ENCODE measurements at places on chromosomes 2 and 18.

GRCh38 chr2:207459990-207460757 is 69.6 kb upstream of the CREB1 start:
- no peak overlapping the region for H3K4me3 ChIP-seq
- H3K27ac ChIP-seq, result no peak overlapping the region
- no peaks in the 10 kb centered on the region for H3K27me3 ChIP-seq
- no peaks in the 10 kb centered on the region for H3K36me3 ChIP-seq
- H3K4me1 ChIP-seq, result no peaks in the 10 kb centered on the region
- DNase-seq, result no peak

GRCh38 chr2:102460467-102460866 is 12.6 kb upstream of the SLC9A4 start:
- no peak overlapping the region for H3K27ac ChIP-seq
- H3K27me3 ChIP-seq, result no peaks in the 10 kb centered on the region
- no peak overlapping the region for H3K4me3 ChIP-seq
- no peaks in the 10 kb centered on the region for H3K36me3 ChIP-seq
- no peaks in the 10 kb centered on the region for H3K4me1 ChIP-seq
- no peak for DNase-seq

DNA sequence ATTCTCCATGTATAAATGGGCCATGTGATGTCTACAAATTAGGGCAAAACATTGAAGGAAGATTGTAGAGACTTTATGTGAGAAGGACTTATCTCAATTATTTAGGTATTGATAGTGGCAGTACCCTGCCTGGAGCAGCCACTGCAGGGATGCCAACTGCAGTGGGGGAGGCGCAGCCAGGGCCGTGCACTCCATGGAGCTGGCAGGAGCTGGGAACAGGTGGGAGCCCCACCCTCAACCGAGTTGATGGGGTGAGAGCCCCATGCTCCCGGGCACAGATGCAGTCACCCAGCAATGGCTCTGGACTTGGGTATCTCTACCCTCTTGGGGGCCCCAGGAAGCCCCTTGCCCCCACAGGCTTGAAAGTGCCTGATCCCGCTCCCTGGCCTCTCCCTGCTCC is 564.3 kb downstream of the SLC4A3 start:
- no peak for DNase-seq
- no peaks in the 10 kb centered on the region for H3K4me1 ChIP-seq
- no peaks in the 10 kb centered on the region for H3K27me3 ChIP-seq
- H3K4me3 ChIP-seq, result no peak overlapping the region
- no peak overlapping the region for H3K27ac ChIP-seq
- no peaks in the 10 kb centered on the region for H3K36me3 ChIP-seq

DNA sequence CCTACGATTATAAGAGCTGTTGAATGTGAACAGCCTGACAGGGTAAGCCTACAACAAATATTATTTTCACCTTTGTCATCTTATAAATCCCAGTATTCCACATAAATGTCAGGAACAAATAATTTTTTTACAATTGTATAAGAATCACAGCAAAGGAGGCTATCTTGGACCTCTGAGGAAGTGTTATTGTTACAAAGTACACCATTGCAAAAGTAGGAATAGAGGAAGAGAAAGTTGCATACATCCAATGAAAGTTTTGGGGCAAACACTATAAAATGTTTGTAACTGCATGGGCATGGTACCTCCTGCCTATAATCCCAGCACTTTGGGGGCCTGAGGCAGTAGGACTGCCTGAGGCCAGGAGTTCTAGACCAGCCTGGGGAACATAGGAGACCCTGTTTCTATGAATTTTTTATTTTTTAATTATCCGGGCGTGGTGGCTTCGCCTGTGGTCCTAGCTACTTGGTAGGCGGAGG is 715 bp upstream of the MEMO1 start:
- H3K4me3 ChIP-seq, result peak overlapping the region; percentile 94
- peak overlapping the region; percentile 97 for H3K27ac ChIP-seq
- peaks cover 2% of the 10 kb centered on the region for H3K4me1 ChIP-seq
- H3K36me3 ChIP-seq, result peaks cover 11% of the 10 kb centered on the region
- no peaks in the 10 kb centered on the region for H3K27me3 ChIP-seq

- H3K4me3 ChIP-seq, result no peak overlapping the region
- H3K27me3 ChIP-seq, result no peaks in the 10 kb centered on the region
- H3K27ac ChIP-seq, result no peak overlapping the region
Observed at GRCh38 chr2:154507186-154507585, 191.3 kb upstream of the KCNJ3 start.

- H3K4me1 ChIP-seq, result no peaks in the 10 kb centered on the region
- H3K27me3 ChIP-seq, result no peaks in the 10 kb centered on the region
- no peak overlapping the region for H3K27ac ChIP-seq
- no peak for DNase-seq
- no peaks in the 10 kb centered on the region for H3K36me3 ChIP-seq
Observed at GRCh38 chr2:18903750-18904149, 314.4 kb upstream of the NT5C1B start.

GRCh38 chr2:16615687-16616615 is 49.7 kb downstream of the CYRIA start:
- no peak for DNase-seq
- H3K27me3 ChIP-seq, result peaks cover 4% of the 10 kb centered on the region
- no peaks in the 10 kb centered on the region for H3K4me1 ChIP-seq
- no peak overlapping the region for H3K4me3 ChIP-seq
- H3K27ac ChIP-seq, result no peak overlapping the region

DNA sequence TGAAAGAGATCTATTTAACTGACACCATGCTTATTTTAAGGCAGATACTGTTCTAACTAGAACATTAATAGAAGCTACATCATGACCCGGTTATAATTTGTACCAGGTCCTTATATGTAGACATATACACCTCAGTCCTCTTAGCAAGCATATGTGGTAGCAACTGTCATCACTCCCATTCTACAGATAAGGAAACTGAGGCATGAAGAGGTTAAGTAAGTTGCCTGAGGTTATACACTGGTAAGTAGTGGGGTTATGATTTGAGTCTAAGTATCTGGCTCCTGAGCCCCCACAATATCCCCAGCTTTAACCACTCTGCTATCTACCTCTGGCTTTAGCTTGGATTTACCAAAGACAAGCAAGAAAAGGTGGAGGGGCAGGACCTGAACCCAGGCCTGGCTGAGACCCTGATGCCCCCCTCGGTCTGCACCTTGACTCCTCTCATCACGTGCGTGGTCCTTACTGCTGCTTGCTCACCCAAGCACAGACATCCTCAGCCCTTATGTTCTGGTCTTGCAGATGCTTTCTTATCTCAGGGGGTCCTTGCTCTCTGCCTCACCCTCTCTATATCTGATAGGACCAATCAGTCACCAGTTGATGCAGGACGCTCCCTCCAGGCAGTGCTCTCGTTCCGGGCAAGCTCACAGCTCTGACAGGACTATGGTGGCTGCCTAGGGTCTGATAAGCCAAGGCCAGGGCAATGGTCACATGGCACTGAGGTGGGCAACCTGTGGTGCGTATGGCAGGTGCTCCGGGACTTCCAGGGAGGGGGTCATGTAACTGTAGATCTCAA is 4.0 kb downstream of the DYSF start:
- peaks cover 30% of the 10 kb centered on the region for H3K27me3 ChIP-seq
- no peak overlapping the region for H3K27ac ChIP-seq
- no peak for DNase-seq

DNA sequence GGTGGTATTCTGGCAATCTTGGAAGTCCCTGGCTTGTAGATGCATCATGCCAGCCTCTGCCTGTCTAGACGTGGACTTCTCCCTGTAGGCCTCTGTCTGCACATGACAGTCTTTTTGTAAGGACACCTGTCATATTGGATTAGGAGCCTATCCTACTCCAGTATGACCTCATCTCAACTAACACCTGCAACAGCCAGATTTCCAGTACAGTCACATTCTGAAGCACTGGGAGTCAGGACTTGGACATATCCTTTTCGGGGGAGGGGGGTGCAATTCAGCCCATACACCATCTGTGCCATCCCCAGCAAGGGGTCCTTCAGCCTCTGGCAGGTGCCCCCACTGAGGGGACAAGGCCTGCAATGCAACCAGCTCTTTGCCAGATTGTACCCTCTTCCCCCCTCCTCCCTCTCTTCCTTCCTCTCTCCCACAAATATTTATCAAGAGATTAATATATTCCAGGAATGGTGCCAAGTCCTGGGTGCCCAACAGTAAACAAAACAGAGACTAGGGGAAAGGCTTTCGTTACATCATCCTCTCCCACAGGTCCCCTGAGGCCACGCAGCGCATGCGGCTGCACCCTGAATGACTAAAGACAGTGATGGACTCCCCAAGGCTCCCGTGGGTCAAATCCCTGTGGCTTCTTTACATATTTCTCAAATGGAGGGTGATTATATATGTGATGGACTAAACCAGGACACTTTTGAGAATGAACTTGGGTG is 20.5 kb upstream of the MYCN start:
- H3K27me3 ChIP-seq, result no peaks in the 10 kb centered on the region
- H3K27ac ChIP-seq, result no peak overlapping the region
- no peak overlapping the region for H3K4me3 ChIP-seq

- peak; percentile 61 for DNase-seq
- H3K27ac ChIP-seq, result no peak overlapping the region
- H3K27me3 ChIP-seq, result no peaks in the 10 kb centered on the region
- H3K36me3 ChIP-seq, result no peaks in the 10 kb centered on the region
Observed at GRCh38 chr2:137947728-137948336, 16.4 kb upstream of the HNMT start.

DNA sequence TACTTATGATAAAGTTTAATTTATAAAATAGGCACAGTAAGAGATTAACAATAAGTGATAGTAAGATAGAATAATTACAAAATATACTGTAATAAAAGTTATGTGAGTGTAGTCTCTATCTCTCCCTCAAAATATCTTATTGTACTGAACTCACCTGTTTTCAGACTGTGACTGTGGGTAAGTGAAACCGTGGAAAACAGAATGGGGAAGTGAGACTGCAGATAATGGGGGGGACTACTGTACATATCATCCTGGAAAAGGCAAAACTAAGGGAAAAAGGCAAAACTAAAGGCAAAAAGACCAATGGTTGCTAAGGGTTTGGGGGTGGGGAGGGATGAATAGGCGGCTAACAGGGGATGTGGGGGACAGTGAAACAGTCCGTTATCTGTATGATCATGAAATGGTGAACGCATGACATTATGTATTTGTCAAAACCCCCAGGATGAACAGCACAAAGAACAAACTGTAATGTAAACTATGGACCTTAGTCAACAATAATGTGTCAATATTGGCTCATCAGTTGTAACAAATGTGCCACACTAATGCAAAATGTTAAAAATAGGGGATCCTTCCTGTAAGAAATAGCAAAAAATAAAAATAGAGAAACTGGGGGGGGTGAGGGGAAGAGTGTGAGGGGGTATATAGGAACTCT is 93.8 kb downstream of the EPB41L3 start:
- no peaks in the 10 kb centered on the region for H3K4me1 ChIP-seq
- no peaks in the 10 kb centered on the region for H3K36me3 ChIP-seq
- no peak for DNase-seq
- no peaks in the 10 kb centered on the region for H3K27me3 ChIP-seq
- H3K4me3 ChIP-seq, result no peak overlapping the region
- no peak overlapping the region for H3K27ac ChIP-seq

DNA sequence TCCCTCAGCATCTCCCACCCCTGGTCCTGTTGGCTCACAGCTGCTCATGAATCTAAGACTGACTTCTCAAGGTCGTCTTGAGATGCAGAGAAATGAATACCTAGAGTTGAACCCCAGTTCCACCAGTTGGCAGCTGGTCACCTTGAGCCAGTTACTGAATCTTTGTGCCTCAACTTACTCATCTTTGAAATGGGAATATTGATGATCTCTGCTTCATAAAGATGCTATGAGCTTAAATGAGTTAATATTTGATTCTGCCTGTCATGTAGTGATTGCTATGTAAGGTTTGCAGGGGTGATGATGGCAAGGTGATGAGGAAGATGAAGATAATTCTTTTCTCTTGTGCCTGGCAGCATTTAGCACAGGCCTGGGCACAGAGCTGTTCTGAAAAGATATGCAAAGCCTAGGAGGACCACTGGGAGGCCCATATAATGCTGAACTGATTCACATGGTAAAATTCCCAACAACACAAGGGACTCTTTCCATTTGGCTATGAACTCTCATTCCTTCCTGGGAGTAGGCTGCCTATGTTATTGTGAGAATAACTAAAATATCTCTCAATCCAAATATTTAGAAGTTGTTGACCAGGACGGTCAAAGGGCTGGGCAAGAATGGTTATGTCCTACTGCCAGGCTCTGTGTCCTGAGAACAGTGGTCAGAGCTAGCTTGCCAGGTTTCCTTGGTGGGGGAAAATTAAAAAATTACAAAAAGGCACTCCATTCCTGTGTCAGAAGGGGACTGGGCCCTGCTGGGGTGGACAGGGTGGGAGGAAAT is 70.9 kb downstream of the APOB start:
- no peaks in the 10 kb centered on the region for H3K4me1 ChIP-seq
- no peaks in the 10 kb centered on the region for H3K36me3 ChIP-seq
- H3K4me3 ChIP-seq, result no peak overlapping the region
- peaks cover 2% of the 10 kb centered on the region for H3K27me3 ChIP-seq

DNA sequence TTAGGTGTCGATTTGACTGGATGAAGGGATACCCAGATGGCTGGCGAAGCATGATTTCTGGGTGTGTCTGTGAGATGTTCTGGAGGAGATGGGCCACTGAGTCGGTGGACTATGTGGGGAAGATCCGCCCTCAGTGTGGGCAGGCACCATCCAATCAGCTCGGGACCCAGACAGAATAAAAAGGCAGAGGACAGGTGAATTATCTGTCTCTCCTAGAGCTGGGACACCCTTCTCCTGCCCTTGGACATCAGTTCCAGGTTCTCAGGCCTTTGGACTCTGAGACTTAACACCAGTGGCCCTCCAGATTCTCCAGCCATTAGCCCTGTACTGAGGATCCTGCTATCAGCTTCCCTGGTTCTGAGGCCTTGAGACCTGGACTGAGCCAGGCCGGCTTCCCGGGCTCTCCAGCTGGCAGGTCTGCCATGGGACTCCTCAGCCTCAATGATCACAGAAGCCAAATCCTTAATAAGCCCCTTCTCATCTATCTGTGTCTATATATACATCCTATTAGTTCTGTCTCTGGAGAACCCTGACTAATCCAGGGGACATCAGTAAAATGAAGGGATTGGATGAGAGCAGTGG is 11.7 kb downstream of the PROC start:
- H3K4me1 ChIP-seq, result no peaks in the 10 kb centered on the region
- H3K27me3 ChIP-seq, result no peaks in the 10 kb centered on the region
- H3K4me3 ChIP-seq, result no peak overlapping the region
- DNase-seq, result no peak
- no peak overlapping the region for H3K27ac ChIP-seq

DNA sequence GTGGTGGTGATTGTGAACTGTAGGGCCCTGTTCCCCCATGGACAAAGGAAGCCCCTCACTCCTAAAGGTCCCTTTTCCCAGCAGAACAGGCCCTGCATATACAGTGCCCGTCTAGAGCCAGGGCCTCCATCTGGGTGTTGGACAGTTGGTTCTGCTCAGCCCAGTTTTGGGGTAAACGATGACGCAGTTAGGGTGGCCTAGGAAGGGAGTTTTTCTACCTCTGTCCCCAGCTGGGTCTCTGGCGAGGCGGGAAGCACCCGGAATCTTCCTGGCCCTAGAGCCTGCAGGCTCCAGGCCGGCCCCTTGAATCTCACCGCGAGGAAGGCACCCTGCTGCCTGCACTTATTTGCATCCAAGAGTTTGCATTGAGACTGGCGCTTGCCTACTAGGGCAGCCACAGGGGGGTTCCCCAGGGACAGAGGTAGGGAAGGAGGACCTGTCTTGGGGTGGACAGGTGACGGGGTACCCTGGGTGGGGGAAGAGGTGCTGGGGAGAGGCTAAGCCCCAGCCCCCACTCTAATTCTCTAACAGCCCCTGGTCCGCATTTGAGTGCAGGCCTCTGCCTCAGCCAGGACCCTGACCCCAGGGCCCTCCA is 529 bp upstream of the MTA3 start:
- peaks cover 20% of the 10 kb centered on the region for H3K36me3 ChIP-seq
- H3K27ac ChIP-seq, result peak overlapping the region; percentile 69
- H3K27me3 ChIP-seq, result no peaks in the 10 kb centered on the region
- H3K4me3 ChIP-seq, result peak overlapping the region; percentile 89
- H3K4me1 ChIP-seq, result peaks cover 23% of the 10 kb centered on the region

- no peak overlapping the region for H3K27ac ChIP-seq
- no peak overlapping the region for H3K4me3 ChIP-seq
- no peaks in the 10 kb centered on the region for H3K36me3 ChIP-seq
- DNase-seq, result no peak
- no peaks in the 10 kb centered on the region for H3K27me3 ChIP-seq
Observed at GRCh38 chr2:111209045-111209514, 88.4 kb downstream of the BCL2L11 start.

Measured in small intestine (tissue), 16 donors.